Activated B cell treated with CpG ODN at 0.5 μM for 24 hours (primary cell): ENCODE measurements at places on chromosomes 6 and 20.

- no peak for DNase-seq
Observed at GRCh38 chr6:122825163-122825562, 36.1 kb downstream of the SMPDL3A start.

- DNase-seq: no peak
Observed at GRCh38 chr20:20823476-20823881, 111.0 kb upstream of the RALGAPA2 start.

DNA sequence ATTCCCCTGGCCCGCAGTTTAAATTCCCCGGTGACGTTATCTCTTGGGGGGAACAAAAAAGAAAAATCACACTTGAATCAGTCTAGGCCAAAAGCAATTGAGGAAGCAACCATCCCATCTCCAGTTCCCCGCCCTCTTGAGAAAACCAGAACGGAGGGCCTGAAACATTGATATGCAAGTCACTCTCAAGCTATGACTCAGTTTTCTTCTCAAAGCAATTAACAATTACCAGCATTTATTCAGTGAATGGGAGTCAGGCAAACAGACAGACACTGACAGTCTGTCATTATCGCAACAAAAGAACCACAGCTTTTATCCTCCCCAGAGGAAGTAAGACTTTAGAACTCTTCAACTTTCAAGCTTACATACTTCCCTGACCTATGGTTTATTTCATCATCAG is 100.9 kb downstream of the OPRM1 start:
- DNase-seq: no peak

DNA sequence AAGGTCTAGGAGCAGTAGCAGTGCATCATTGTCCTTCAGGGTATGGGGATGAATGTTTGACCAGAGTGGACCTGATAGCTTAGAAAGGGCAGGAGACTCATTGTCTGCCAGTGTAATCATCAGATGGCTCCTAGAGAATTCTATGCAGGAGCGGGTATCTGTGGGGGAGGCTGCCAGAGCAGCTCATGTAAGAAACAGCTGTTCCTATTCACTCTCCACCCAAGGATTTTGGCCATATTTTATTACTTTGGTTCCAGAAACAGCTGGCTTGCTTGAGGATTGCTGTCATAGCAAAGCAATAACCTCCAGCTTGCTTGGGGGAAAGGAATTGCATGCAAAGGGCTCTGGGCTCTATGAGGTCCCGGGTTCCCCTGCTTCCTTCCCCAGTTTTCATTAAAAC is 44.1 kb downstream of the RALY start:
- no peak for DNase-seq

- DNase-seq: peak; percentile 31
Observed at GRCh38 chr6:11043961-11044711, at the start of gene ELOVL2. Gene ELOVL2 (minus strand): TSS chr6:11044305. CDS start chr6:11044230, 75 bp downstream.

GRCh38 chr20:31569163-31570020 is 35.7 kb upstream of the ID1 start:
- DNase-seq: peak; percentile 65

DNA sequence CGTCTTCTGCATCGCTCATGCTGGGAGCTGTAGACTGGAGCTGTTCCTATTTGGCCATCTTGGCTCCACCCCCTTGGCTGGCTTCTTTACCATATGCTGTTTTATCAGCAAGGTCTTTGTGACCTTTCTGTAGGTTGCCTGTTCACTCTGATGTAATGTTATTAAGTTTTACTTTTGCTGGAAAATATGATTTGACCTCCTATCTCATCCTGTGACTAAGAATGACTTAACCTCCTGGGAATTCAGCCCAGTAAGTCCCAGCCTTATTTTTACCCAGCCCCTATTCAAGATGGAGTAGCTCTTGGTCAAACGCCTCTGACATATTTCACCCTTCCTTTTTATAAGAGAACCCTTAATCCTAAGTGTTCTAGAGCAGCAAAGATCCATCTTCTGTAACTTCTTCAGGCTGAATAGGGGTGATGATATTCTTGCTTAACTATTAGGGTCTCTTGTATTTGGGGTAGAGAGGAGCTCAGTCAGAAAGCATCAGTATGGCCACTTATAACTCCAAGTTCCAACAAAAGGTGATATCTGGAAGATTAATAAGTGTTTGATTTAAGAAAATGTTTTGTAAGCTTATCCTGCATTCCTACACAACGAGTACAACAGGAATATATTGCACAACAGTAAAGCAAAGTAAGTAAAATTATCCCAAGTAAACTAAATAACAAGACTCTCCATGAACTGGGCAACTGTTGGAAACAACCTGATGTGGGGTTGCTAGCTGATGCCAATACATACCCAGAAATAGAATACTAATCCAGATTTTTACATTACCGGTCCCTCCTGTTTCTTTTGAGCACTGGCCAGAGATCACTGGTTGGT is 23.1 kb upstream of the HMGN3 start:
- DNase-seq: no peak

DNA sequence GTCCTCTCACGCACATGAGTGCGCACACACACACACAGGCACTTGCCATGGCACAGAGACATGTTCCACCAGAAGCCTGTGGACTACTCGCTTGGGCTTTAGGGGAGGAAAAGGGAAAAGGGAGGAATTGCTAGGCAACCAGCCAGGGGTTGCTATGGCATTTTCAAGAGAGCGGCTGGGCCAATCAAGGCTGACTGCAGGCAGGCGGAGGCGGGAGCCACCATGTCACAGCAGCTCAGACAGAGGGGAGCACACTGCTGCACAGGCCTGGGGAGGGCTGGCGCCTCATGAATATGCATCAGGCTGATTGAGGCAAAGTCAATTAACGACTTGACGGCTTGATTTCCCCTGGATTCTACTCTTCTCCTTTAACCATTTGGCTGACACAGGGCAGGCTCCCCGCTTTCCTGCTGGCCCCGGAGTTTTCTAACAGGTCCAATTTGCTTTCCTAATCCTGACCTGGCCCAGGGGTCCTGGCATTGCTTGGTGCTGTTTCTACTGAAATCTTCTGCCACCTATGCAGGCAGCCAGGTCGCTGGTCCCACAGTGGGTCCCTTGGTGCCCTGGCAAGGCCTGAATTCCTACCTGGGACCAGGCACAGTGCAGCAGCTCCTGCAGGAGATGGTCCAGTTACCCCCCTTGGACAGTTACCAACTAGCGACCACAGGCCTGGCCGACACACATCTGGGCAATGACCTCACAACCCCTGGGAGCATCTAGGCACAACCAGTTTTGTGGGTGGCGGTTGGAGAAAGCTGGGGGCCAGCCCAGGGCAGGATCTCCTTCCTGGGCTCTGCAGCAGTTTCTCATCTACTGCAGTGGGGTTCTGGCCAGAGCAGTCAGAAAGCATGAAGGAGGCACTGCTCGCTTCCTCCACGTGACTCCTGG is 52.1 kb downstream of the YTHDF1 start:
- DNase-seq: no peak

- DNase-seq: no peak
Observed at GRCh38 chr6:90098001-90098531, 198.6 kb downstream of the BACH2 start.

DNA sequence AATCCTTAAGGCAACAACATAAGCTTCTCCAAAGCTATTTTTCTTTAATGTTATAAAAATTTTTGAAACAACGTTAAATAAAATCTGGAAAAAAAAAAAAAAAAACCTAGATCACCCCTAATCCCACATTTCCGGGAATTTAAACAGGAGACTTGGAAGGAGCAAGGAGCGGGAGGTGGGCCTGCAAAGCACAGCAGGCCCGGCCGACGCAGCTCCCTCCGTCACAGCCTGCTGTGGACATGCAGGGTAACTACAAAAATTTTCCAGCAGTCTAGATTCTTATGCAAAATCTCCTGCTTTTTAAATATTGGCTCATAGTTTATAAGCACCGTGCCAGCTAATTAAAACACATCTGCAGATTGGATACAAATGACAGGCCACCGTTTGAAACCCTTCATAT is 23.5 kb downstream of the FOXF2 start:
- DNase-seq: no peak

- no peak for DNase-seq
Observed at GRCh38 chr6:78910591-78911171, 43.3 kb downstream of the IRAK1BP1 start.

DNA sequence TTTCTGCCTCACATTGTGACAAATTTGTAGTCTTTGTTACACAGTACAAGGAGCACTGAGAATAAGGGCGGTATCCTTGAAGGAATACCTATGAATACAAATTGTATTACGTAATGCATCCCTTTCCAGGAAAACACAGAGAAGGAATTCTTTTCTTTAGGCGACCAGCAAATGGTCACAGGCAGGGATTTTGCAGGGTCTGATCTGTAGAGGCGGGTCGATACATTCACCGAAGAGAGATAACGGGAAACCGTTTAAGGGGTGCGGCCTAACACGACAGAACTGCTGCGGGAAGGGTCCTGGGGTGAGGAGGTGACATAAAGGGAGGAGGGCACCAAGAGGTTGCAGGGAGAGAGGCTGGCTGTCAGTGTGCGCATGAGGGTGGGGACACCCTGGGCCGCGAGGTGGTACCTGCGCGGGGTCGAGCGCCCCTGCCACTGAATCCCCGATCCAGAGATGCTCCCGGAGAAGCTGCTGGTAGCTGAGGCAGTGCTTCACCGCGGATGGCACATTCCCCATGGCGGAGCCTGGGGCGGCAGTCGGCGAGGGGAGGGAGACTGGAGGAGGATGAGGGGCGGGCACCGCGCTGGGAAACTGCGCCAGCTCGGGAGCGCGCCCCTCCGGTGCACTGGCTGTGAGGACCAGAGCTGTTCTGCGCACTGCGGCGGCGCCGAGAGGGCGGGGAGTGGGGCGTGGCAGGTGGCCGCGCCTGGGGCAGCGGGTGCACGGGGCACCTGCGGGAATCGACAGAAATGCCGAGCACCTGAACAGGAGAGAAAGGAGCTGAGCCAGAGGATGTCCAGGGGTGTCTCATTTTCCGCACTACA is at the start of gene HMGCLL1:
Gene HMGCLL1, minus strand, starts transcription at position 656 of the 827 bp plus-strand sequence. Its CDS starts 137 bp downstream, at position 519.
- no peak for DNase-seq

- no peak for DNase-seq
Observed at GRCh38 chr6:169072127-169073042, 181.3 kb downstream of the THBS2 start.

GRCh38 chr6:128827675-128828464 is 55.1 kb upstream of the LAMA2 start:
- DNase-seq: no peak

GRCh38 chr20:17457079-17457478 is 74.1 kb downstream of the BFSP1 start:
- DNase-seq: no peak

DNA sequence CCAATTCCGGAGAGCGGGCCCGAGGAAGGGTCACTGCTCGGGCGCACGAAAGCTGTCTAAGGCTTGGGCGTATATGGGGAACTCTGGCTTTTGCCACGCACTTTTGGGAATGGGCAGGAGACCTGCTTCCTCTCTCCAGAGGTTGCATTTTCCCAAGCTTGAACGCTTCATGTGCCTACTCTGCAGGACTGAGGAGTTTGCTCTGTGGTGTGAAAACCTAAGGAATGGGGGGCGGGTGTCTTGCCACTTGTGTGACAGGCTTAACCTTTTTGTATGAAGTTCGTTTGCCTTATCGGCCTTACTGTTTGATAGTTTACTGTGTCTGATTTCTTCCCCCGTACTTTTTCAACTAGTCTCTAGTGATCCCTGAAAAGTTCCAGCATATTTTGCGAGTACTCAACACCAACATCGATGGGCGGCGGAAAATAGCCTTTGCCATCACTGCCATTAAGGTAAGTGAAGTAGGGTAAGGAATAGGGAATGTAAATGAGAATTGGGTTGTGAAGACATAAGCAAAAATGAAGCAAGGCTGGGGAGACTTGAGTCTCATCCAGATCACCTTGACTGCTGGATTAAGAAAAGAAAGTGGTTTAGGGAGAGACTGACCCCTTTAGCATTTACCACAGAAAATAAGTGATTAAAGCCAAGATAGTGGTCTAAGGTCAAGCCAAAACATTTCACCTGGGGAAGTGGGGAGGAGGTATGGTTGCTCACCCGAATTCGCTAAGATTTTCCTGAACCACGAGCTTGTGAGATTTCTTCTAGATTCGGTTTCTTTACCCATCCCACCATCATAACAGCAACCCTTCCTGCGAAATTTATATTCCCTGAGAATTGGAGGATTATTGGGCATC is 627 bp downstream of the RPS18 start:
- DNase-seq: no peak

DNA sequence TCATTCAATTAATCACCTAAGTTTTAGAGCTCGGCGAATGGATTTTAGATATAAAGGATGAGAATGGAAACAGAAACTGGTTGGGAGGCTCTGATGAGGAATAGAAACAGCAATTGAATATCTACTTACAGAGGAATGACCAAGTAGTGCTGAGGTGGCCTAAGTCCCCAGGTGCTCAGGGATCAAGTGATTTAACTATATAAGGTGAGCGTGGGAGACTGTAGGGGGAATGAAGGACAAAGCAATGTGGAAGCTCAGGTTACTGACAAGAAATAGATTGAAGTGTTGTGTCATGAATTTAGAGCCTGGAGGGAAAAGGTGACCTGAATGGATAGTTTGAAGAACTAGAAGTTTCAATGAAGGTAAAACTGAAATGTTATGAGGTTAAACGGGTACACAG is 495.4 kb upstream of the SOX4 start:
- DNase-seq: no peak

DNA sequence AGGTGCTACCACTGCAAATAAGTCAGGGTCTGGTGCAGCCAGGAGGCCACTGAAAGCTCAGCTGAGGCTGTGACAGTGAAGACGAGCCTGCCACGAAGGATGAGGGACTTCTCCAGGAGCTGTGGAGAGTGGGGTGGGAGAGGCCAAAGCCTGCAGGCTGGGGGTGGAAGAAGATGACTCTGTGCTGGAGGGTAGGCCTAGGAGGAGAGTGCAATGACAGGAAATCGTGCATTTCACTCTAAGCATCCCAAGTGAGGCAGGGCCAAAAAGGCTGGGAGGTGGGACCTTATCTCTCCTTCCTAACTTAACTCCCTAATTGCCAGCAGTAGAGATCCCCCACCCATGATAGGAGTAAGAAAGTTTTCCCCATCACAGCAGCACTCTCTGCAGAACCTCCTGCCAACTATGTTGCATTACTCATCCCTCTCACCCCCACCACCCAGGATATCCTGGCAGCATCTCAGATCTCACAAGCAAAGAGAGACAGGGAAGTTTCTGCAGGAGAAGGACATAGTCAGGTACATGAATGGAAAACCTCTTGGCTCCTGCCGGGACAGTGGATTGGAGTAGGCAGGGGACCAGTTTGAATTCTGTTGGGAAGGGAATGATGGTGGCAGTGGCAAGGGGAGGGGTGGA is 466.2 kb downstream of the CDH26 start:
- no peak for DNase-seq

DNA sequence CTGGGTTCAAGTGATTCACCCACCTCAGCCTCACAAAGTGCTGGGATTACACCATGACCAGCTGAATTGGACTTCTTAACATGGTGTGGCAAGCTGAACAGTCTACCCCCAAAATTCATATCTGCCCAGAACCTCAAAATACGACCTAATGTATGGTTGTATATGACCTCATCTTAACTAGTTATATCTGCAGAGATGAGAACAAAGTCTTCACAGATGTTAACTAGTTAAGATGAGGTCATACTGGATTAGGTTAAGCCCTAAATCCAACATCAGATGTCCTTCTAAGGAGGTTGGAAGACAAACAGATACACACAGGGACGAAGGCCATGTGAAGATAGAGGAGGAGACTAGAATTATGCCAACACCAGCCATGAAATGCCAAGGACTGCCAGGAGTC is 102.5 kb downstream of the JPH2 start:
- DNase-seq: no peak

- DNase-seq: no peak
Observed at GRCh38 chr6:148465670-148466069, 123.0 kb downstream of the SASH1 start.
